ENCODE measurements at places on chromosomes 6 and 20.

- DNase-seq: no peak
Measured at GRCh38 chr6:158441716-158442215, 118.1 kb upstream of the TMEM181 start.

DNA sequence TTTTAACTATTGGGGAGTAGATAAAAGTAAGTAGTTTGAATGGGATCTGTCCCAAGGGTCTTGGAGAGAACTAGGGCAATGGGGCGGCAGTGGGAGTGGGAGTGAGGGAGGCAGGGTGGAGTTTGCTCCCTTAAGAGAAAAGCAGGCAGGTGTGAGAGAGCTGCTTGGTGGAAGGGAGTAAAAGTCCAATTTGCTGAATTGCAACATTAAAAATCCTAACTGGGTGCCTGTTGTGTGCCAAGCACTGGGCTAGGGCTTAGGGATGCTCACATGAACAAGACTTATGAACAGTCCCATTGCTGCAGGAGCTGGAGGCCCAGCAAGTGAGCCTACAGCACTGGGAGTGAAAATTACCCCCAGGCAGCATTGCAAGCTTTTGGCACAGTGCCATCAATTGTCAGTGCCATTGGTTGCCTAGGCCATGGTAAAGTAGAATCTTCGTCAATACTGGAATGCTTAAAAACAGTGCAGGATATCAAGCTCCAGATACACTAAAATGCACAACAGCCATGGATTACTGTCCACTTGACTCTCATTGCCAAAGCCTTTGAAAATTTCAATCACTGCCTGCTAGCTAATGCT, 277.7 kb upstream of the JARID2 start:
- no peak for DNase-seq

DNA sequence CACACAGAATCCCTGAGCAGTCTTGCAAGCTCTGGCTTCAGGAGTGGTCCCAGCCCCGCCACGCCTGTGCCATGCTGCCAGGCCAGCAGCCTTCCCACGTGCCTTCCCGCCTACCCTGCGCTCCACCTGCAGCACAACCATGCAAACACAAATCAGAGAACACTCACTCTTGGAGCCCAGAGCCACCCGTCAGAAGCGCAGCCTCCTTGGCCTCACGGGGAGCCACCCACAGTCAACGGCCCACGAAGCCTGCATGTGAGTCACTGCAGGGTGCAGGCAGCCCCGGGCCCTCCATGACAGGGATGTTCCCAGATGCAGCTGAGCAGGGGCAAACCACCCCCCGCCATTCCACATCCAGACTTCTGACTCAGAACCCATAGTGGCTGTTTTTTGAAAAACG, 217.0 kb downstream of the DLL1 start:
- no peak for DNase-seq

DNA sequence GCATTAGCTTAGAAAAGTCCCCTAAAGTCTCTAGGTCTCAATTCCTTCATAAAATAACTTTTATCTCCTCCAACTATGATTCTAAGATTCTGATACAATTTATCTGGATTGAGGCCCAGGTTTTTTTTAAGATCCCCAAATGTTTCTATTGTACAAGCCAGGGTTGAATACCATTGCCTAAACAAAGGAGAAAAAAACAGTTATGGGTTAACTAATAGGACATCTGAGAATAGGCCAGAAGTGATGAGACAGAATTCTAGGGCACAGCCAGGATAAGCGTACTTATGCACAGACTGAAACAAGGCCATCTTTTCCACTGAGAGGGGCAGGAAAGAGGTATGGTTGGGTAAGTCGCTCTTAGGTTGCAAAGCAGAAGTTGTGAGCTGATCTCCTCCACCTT, 26.4 kb downstream of the EPB41L2 start:
- DNase-seq: no peak

GRCh38 chr20:39607141-39607540, 645.0 kb downstream of the DHX35 start:
- DNase-seq: no peak

DNA sequence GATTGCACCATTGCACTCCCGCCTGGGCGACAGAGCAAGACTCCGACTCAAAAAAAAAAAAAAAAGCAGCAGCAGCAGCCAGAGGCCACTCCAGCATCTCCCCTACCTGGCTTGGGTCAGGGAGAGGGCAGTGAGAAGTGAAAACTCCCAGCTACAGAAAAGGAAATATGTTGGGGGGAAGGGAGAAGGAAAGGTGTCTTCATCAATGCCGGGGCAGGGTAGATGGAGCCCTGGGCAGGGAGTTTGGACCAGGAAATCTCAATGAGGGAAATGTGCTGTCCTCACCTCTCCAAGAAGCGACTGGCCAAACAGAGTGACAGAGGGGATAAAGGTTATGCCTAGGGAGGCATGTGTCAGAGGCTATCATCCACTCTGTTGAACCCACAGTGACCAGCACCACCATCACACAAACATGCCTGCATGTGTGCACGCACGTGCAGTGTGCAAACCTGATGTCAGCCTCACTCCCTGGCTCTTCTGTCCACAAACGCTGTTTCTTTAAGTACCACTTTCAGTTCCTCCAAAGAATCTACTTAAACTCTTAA, 887 bp upstream of the AIF1 start:
- peak; percentile 43 for DNase-seq

DNA sequence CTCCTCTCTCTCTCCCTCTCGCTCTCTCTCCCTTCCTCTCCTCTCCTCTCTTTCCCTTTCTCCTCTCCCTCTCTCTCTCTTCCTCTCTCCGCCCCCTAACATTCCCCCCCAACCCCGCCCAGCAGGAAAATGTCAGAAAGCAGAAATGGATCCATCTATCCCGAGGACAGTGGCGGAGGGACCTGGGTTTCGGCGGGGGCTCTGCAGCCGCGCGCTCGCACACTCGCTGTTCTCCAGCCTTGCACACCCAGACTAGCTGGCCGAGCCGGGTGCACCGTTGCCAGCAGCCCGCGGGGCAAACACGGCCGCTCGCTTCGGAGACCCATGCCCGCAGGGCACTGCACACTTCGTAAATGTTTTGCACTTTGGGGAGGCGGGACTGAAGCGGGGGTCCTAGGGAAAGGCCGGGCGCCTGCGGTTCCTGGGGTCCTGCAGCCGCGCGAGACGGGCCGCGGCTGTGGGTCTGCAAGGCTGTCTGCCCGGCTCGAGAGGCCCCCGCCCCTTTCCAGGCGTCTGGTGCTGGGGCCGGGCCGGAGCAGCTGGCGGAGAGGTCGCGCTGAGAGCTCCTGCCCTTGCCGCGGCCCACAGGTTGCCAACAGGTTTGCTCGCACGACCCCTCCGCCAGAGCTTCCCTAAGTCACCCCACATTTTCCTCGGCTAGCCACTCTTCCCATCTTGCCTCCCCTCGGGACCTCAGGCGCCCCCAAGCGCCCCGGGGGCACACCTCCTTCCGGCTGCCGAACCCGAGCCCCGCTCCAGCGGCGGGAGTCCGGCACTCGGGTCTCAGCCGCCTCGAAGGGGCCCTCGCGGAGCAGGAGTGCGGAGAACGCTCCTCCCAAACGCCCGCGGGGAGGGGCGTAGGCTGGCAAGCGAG, 818 bp upstream of the MDGA1 start:
- no peak for DNase-seq

- DNase-seq: no peak
Measured at GRCh38 chr6:158808941-158809678, 10.1 kb downstream of the EZR start.

DNA sequence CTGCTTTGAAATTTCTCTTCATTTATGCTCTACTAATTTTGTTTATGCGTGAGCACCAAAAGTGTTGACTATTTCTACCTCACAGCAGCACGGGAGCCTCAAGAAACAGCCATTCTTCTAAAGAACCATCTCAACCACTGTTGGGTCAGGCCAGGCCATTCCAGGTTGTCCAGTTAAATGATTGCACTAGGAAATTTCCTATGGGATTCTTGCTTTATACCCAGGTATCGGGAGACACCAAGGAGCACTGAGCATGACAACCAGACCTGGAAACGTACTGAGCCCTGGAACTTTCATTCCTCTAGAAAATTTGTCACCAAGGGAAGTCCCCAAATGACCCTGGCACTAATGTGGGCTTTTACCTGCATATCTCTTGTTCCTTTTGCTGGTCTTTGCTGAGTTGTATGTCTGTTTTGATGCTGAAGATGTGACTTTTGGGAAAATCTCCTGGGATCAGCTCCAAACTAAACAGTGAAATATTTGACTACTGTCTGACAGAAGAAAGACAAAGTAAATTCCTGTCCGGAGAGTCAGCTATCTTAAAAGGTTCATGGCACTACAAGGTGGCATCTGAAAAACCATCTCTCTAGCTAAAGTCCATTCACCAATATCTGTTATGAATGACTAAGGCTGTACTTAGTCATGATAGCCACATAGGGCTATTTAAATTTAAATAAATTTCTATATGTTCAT, 70.5 kb downstream of the SNAP25 start:
- no peak for DNase-seq

- DNase-seq: no peak
Measured at GRCh38 chr6:93365445-93365844, 53.9 kb downstream of the EPHA7 start.

DNA sequence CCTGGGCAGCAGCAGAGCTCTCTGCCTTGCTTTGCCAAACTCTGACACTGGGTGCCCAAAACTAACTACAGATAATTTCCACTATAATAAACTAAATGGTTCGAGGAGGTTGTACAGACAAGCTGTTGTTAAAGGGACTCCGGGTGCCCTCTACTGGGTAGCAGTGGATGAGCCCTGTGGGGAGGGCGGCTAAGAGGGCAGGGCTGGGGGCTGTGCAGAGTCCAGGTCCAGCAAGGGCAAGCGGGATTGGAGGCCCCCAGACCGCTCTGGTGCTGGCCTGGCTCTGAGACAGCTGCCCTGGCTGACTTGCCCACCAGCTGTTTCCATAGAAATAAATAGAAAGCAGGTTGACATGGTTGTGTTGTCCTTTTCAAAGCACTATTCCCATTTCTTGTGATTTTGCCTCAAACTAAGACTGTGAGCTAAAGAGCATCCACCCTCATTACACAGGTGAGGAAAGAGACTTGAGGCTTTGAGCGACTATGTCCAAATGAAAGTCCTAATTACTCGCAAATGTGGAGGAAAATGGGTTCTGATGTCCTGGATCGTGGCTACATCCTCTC, 167.6 kb upstream of the CST7 start:
- DNase-seq: no peak

GRCh38 chr6:70136996-70137395, 165.9 kb downstream of the COL9A1 start:
- DNase-seq: no peak

GRCh38 chr6:166512567-166512966, 73.9 kb downstream of the RAMACL start:
- peak; percentile 29 for DNase-seq

- DNase-seq: no peak
Measured at GRCh38 chr6:7721649-7722048, 4.2 kb upstream of the BMP6 start.

All from GM18507 (cell line).